ENCODE measurements at places on chromosomes 3 and 15.
A peak's percentile ranks its signal among the peaks of the same experiment; 100 is the strongest.

GRCh38 chr3:3109407-3110298 is 521 bp downstream of the IL5RA start:
- DNase-seq = no peak

DNA sequence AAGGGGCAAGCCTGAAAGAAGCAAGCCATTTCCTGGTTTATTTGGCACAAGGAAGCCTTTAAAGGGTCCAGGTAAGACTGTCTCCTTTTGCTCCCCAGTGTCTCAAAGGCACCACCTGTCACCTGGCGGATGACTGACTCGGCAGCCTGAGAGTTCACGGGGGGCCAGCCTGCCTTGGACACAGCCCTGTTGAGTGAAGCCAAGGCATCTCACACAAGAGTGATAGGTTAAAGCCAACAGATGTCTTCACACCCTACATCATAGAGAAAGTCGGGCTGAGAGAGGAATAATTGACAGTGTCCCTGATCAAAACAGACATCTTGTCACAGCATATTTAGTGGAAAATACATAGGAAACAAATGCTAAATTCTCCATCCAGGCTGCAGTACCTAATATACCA is 28.2 kb upstream of the LIPC start:
- DNase-seq = no peak

DNA sequence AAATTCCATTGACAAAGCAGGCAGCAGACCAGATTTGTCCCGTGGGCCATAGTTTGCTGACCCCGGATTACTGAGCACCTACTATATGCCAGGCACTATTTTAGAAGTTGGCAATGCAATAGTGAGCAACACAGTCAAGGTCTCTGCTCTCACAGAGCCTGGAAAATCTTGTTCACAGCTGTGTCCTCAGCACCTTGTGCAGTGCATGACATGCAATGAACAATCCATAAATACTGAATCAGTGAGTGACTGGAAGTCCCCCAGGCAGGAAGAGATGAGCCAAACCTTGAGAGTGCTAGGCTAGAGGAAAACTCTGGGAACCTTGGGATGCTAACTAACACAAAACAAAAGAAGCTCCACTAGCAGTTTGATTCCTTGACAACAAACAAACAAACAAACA is 14.4 kb downstream of the TM4SF1 start:
- no peak for DNase-seq

DNA sequence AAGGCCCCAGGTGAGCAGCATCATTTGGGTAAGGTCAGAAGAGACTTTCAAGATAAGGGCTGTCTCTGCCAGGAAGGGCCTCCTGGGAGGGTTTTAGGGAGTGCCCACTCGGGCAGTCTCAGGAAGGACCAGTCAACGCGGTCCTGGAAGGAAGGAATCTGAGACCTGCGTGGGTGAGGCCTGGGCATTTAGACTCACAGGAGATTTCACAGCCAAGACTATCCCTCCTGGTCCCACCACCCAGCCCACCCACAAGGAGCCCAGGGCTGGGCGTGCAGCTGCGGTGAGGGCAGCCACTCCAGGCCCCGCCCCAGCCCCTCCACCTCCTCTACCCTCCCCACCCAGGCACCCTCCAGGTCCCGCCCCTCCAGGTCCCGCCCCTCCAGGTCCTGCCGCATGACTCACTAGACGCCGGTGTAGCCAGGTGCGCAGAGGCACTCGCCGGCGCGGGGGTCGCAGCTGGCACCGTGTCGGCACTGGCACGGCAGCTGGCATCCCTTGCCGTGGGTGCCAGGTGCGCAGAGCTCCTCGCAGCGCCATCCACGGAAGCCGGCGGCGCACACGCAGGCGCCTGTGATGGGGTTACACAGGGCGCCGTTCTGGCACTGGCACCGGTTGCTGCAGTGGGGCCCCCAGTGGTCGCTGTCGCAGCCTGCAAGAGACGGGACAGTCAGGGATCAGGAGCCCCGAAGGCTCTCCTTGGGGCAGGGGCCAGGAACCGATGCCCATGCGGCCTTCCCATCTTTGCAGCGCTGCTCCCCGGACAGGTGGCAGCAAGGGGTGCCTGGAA is 112.7 kb downstream of the RAB11A start:
- peak; percentile 51 for DNase-seq

- DNase-seq = no peak
Observed at GRCh38 chr3:29936766-29937165, 655.9 kb downstream of the RBMS3 start.

DNA sequence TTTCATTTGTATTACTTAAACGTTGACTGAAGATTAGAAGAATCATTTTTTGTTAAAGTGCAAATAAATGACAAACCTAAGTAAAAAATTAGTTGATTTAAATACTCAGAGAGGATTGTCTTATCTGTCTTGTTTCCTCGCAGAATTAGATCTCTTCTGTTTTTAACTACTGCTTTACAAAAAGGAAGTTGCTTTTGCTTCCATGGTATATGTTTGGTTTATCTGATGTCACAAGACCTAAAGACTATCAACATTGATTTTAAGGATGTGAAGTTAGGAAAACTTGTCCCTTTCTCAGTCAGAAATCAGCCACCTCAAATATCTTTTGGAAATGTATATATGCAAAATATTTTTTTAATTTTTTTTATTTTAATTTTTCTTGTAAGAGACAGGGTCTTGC is 28.7 kb downstream of the GPR171 start:
- DNase-seq = no peak

GRCh38 chr3:90010341-90010740 is 902.9 kb downstream of the EPHA3 start:
- DNase-seq = no peak

DNA sequence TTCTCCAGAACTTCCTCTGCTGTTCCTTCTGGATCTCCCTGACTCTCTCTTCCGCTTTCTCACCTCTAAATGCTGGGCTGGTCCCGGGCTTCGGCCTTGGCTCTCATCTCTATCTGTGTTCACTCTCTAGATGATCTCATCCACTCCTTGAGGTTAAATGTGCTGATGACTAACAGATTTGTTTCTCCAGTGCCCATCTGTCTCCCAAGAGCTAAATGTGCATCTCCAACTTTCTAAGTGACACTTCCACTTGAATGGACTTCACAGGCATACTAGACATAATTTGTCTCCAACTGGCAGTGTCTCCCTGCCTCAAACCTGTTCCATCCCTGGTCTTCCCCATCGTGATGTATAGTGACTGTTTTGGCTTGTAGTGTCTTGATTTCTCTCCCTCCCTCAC is 95.3 kb downstream of the ITPR1 start:
- DNase-seq = no peak

GRCh38 chr3:133487920-133488540 is 85.5 kb upstream of the CDV3 start:
- peak; percentile 41 for DNase-seq

DNA sequence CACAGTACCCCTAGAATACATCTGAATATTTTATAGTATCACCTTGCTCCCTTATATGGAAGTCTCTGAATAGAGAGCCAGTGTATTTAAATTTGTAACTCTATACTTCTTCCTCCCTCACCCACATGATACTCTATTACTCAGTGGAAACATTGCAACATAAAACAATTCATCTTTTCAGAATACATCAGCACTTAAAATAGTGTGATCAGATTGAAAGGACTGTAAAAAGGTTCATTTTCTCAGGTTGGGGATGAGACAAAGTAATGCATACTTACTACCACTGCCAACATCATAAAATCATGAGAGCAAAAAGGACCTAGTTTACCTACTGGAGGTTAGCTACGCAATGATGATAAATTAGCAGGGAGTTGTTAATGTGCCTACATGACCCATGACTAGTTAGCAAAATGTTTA is 13.8 kb upstream of the THRB start:
- DNase-seq = no peak

DNA sequence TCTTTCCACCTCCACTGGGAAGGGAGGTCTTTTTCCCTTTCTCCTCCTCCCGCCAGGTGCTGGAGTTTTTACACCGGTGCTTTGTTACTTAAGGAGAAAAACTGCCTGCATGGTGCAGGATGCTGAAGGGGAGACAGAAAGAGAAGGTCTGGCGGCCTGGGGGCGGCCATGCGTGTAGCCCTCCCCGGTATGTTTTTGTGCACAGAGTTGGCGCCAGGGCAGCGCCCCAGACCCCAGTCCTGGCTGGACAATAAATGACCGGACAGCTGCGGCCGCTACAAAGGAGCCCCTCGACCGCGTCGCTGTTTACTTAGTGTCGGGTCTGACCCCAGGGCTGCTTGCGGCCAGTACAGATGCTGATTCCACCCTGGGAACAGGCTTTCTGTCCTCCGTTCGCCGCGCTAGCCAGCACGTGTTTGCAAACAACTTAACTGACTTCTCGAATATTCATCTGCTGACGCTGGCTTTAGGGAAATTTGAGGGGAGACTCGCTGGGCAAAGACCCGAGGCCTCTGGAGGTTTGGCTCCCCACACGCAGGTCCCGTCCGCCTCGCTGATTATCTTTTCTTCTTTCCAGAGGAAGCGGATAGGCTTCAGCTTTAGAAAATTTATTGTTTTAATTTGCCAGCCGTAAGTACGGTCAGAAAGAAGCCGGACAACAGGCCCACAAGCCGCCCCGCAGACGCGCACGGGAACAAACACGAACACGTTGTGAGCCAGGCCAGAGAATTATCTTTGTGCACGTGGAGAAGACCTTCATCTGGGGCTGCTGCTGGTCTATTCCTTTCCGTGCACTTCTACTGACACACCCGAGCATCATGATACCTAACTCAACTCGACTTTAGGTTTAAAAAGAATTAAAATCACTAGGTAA is 46.9 kb downstream of the ZIC4 start:
- no peak for DNase-seq

DNA sequence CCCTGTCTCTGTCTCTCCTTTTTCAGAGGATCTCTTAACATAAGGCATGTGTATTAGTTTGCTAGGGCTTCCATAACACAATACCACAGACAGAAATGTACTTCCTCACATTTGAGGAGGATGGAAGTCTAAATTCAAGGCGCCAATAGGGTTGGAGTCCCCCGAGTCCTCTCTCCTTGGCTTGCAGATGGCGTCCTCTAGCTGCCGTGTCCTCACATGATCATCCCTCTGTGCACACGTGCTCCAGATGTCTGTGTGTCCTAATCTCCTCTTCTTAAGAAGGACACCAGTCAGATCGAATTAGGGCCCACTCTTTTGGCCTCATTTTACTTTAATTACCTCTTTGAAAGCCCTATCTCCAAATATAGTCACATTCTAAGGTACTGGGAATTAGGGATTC is 23.0 kb upstream of the BFSP2 start:
- DNase-seq = no peak

DNA sequence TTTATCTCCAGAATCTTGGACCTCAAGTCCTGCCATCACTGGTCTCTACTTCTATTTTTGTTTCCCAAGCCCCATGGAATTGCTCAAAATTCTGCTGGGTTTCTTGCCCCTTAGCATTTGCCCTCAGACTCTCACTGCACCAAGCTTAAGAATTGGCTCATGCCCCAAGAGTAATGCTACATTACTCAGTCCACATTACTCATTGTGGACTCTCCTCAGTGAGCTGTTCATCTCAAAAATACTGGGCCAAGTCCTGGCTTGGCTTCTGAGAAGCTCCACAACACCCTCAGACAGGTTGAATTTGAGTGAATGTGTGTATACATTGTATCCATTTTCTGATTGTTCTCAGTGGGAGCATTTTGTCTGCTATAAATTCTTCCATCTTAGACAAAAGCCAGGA is 364.4 kb upstream of the ARHGEF26 start:
- DNase-seq = no peak

DNA sequence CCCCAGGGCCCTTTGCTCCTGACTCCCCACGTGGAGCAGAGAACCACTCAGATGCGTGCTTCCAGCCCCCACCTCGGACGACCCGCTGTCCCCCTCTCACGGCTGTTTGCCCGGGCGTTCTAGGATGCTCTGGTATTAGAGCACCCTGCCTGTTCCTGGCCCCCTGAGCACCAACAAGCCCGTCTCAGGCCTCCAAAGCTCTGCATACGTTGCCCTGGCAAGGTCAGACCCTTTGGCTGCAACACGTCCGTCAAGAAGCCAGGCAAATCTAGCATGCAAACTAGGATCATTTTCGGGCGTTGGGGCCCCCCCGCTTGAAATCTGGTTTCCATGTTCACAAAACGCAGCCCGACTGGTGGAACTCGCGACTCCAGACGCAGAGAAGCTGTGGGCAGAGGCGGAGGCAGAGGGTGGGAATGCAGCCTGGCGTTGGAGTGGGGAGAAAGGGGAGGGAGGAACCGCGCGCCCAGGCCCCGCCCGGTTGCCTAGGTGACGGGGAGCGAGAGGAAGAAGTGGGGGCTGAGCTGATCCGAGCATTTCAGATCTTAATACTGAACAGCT is 86.2 kb upstream of the PIAS1 start:
- DNase-seq = no peak

GRCh38 chr15:44385344-44385942 is 42.0 kb upstream of the CTDSPL2 start:
- DNase-seq = no peak

- no peak for DNase-seq
Observed at GRCh38 chr3:126353694-126354321, 3.4 kb downstream of the KLF15 start.

- no peak for DNase-seq
Observed at GRCh38 chr3:144840866-144841265, 869.2 kb downstream of the DIPK2A start.

DNA sequence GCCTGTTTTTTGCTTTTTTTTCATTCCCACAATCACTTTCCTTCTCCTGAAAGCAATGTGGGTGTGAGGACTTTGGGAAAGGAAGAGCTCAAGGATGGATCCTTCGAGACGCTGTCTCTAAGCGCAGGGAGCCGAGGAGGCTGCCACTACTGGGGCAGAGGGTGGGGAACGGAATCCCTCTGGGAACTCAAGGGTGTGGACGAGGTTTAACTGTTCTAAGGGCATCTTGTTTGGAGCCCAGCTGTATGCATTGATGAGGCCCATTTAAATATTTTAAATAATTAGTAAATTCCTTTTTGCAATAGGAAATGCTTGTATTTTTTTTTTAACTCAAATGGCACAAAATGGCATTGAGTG is 124.4 kb upstream of the MEF2A start:
- no peak for DNase-seq

GRCh38 chr15:59885832-59886231 is 118.3 kb upstream of the FOXB1 start:
- DNase-seq = no peak

DNA sequence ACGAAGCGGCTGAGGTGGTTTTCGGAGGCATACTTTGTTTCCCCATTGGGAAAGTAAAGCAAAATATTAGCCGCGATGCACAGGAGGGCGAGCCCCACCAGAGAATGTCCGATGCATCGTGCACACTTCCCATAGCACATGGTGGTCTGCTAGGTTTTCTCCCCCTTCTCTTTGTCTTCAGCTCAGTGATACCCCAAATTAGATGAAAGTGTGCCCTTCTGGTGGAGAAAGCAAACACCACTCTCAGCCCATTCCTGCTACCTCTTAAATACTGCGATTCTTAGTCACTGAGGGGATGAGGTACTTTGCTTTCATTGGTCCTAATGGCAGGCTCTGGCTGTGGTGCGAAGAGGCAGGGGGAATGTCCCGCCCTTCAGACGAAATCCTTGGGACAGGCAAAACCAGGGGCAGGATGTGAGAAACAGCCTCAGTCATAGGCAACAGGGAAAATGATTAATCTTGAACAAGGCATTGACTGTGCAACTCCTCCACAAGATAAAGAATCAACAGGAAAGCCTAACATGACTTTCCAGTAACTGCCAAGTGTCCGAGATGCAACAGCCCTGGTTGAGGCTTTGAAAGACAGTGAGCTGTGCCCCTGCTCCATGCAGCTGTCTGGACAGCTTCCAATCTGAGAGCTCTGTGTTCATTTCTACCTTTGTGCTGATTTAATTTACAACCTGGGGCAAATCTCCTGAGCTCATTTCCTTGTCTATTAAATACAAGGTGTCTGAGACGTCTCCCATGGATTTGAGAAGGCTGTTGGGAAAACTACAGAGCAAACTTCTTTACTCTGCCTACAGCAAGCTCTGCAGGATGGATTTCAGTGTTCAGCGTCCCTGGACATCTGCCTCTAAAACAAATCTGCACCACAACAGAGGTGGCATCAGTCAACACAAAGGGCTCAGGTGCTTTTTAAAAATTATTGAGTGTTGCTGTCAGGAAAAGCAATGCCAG is at the start of gene TM4SF1:
TSS of gene TM4SF1 (minus strand) at position 242 of the 957 bp plus-strand sequence. CDS start at position 140, 102 bp downstream.
- no peak for DNase-seq

Measured in stimulated activated CD8-positive, alpha-beta memory T cell treated with anti-CD3 and anti-CD28 coated beads, Interleukin-7, amount 100 ng/mL, for 1 hour (primary cell).